ENCODE measurements at places on chromosomes 4 and X.
A peak's percentile ranks its signal among the peaks of the same experiment; 100 is the strongest.

DNA sequence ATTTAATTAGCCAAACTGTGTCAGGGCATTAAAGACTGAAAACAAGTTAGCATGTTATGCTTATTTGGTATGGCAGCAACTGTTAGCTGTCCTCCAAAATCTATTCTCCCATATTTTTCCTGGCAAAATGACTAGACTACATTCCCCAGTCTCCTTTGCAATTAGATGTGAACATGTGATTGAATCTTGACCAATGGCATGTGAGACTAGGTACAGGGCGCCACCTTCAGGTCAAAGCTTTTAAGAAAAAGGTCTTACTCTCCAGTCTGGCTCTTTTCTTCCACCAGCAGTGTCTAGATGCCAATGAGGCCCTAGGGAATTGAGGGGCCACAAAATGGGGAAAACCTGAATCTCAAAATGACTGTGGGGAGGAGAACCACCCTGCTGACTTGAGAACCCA lies 408.2 kb downstream of the SMARCA1 start:
- DNase-seq = no peak

- no peak for DNase-seq
These were observed 159.3 kb downstream of the FAM47B start for GRCh38 chrX:35101901-35102300.

- no peak for DNase-seq
These were observed 194.9 kb downstream of the MGST2 start for GRCh38 chr4:139860435-139861024.

DNA sequence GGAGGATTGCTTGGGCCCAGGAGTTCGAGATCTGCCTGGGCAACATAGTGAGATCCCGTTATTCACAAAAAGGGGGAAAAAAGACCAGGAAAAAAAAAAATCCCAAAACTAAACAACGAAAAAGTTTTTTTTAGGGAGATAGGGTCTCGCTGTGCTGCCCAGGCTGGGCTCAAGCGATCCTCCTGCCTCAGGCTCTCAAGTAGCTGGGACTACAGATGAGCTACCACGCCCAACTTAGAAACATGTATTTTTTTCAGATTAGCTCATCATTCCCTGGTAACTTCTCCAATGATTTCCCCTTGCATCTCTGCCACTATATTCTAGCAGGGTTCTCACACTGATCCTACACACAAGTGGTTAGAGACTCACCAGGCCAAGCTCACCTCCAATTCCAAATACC lies 24.4 kb upstream of the IRAK1 start:
- DNase-seq = no peak

DNA sequence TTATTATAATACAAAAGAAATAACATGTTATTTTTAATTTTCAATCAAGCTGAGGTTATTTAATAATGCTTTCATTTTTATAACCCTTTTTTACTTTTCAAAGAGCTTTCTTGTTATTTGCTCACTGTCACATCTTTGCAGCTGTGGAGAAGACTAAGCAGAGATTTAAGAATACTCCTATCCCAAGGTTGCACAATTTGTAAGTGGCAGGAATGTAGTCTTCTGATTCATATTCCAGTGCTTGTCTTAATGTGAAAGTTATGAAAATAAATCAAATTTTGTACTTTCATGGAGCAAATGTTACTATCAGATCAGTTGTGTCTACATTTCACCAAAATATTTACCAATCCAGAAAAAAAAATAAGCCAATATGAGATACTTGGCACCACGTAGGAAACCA lies 86.6 kb downstream of the DDIT4L start:
- DNase-seq = no peak

- no peak for DNase-seq
These were observed 206.8 kb downstream of the TENM3 start for GRCh38 chr4:182449930-182450439.

GRCh38 chrX:100874325-100874724 lies at the start of gene NOX1:
Gene NOX1 (minus strand): TSS chrX:100874359. CDS start chrX:100874139, 220 bp downstream.
- no peak for DNase-seq

DNA sequence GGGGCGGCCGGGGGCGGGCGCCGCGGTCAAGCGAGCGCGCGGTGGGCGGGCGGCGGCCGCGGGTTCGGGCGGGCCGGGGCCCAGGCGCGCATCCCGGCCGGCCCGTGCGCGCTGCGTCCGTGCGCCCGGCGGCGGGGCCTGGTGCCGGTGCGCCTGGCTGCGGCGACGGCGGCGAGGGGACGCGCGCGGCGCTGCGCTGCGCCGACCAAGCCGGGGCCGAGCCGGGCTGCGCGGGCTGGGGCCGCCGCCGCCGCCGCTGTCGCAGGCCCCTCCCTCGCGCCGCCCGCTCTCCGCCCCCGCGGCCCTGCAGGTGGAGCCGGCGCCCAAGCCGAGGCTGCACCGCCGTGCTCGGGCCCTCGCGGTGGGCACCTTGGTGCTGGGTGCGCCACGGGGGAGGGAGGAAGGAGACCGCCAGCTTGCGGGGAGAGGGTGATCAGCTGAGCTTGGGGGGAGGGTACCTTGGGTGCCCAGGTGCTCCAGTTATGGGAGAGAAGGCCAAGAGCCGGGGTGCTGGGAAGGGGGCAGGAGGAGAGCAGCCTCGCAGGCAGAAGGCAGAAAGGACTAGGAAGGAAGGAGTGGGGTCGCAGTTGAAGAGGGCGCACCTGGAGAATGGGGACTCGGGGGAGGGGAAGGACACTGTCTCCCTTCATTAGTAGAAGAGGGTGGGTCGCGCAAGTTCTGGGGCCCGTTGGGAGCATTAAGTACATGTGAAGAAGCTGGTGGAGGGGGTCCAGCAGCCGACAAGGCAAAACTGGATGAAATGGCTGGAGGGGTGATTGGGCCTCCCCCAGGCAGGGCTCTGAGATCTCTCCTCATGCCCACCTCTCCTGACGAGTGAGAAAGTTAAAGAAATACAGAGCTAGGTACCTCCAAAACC lies at the start of gene PPP2R2C:
TSS of gene PPP2R2C (minus strand) at position 228 of the 877 bp plus-strand sequence. CDS start 385 bp downstream, outside the sequence.
- no peak for DNase-seq

DNA sequence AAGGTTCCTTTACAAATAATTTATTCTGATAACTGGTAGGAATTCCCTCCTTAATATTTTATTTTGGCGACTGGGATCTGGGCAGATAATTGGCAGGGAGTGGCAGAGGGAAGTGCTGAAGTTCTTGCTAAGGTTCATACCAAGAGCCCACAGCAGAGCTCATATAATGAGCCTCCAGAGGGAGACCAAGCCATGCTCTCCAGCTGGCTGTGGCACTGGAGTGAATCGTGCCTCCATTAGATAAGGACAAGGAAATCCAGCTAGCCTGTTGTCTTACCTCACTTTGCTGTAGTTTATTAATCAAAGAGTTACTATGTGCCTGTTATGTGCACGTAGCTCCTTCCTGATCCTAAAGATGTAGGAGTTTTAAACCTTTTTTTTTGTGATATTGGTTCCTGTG lies 1.3 kb downstream of the ASB12 start:
- no peak for DNase-seq

DNA sequence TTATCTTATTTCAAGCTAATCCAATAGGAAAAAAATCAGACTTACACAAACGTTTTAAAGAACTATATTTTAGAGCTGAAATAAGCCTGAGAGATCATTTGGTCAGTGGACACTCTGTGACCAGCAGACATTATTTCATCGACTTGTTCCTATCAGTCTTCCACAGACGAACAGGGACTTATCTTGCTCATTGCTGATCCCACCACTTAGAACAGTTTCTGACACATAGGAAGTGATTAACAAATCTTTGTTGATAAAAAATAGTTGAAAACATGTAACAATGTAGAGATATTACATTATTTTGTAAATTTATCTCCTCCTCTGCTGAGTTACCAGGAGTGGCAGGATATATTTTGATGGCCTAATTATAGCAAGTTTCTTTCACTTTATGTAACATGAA lies 65.8 kb downstream of the TAPT1 start:
- DNase-seq = no peak

GRCh38 chr4:56250776-56251175 lies 136.5 kb downstream of the AASDH start:
- no peak for DNase-seq

DNA sequence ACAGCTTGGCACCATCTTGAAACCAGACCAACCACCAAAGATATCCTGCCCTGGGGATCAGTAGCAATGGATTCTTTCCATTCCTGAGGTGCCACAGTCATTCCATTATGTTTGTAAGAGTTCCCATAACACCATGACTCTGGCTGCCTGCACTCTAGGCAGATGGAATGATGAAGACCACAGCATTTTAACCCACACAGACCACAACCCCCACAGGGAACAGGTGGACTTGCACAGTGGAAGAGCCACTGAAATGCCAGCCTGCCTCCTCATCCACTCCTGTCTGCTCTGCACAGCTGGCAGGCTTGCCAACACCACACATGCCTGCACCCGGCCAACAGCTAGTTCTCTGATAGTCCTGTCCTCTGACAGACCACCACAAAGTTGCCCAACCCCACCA lies 2362.2 kb upstream of the AGA start:
- no peak for DNase-seq

DNA sequence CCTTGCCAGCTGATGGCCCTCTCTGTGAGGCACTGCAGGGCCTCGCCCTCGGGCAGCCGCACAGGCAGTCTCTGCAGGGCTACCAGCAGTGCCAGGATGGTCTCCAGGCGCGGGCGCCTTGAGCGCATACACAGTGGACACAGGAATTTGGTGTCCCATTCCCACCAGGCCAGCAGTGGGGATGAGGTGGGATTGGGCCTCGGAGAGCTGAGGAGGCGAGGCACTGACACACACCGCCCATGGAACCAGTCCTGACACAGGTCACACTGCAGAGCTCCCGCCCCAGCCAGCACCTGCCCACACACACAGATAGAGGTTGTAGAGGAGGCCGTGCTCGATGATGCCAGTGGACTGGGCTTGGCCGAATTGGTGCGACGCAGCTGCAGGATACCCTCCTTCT lies 30.7 kb downstream of the KDM5C start:
- no peak for DNase-seq

DNA sequence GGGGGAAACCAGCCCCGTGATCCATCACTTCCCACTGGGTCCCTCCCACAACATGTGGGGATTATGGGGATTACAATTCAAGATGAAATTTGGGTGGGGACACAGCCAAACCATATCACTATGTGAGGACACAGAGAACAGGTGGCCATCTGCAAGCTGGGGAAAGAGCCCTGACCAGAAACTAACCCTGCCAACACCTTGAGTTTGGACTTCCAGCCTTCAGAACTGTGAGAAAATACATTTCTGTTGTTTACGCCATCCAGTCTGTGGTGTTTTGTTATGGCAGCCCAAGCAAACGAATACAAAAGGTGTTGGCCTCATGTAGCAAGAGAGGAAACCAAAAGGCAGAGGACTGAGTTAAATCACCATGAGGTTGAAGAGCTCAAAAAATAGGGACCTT lies 169.9 kb upstream of the TENM3 start:
- DNase-seq = no peak

GRCh38 chr4:149884529-149885181 lies 69.0 kb upstream of the IQCM start:
- DNase-seq = peak; percentile 15

GRCh38 chrX:149681182-149681581 lies 30.7 kb upstream of the MAGEA11 start:
- DNase-seq = no peak

GRCh38 chr4:125773931-125774330 lies 459.2 kb downstream of the FAT4 start:
- no peak for DNase-seq

DNA sequence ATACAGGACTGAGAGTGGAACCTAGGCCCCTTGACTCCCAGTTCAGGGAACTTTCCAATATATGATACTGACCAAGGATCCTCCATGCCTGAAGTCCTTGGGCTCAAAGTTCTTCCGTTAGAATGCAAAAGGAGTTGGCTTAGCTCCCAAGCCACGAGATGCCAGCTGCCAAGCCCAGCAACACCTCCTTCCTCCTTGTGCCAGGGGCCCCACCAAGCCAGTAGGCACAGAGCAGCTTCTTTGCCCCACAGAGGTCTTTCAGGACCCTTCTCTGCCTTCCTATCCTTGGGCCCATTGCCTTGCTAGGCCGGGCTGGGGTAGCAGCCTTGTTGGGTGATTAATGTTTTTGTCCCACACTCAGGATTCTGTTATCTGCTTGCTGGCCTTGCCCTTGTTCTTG lies 105.6 kb downstream of the EFNB1 start:
- DNase-seq = no peak

- no peak for DNase-seq
These were observed 155.6 kb downstream of the PCDH7 start for GRCh38 chr4:30875658-30876269.

- no peak for DNase-seq
These were observed 68.9 kb upstream of the FAM47B start for GRCh38 chrX:34873500-34874225.

- DNase-seq = no peak
These were observed 16.8 kb downstream of the STIM2 start for GRCh38 chr4:26877406-26877805.

GRCh38 chrX:80173261-80173660 lies 158.7 kb downstream of the TBX22 start:
- DNase-seq = no peak

- no peak for DNase-seq
These were observed 1930.8 kb downstream of the C4orf33 start for GRCh38 chr4:131026771-131027170.

DNA sequence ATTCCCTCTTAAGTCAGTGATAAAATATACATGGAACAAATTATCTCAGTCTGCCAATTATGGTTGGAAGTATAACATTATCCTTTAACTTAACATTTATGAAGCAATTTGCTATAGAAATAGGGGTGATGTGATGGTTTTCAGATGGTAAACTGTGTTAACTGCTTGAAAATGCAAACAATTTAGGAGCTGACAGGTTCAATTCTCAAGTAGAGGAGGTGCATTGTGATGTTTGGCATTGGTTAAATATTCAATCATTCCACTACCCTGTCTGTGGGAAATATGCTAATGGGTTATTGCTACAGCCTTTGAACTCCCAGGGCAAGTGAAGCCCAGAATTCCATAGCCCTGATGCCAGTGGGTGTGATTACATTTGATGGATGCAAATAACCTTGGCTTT lies 243.4 kb upstream of the GK2 start:
- peak; percentile 32 for DNase-seq

DNA sequence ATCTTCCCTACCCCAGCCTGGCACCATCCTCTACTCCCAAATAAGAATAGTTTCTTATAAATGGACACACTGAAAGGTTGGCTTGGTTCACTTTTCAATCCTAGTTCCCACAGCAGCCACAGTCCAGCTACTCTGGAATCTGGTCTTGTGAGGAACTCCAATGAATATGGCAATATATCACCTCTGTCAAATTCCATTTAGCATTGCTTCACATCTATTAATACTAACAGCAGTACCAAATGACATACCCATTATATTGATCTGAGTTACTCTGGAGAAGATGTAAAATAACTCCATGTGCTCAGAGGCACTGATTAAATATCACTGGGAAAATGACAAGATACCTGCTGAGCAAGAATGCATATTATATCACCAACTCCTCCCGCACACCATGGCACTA lies 8.6 kb downstream of the OPHN1 start:
- DNase-seq = no peak

DNA sequence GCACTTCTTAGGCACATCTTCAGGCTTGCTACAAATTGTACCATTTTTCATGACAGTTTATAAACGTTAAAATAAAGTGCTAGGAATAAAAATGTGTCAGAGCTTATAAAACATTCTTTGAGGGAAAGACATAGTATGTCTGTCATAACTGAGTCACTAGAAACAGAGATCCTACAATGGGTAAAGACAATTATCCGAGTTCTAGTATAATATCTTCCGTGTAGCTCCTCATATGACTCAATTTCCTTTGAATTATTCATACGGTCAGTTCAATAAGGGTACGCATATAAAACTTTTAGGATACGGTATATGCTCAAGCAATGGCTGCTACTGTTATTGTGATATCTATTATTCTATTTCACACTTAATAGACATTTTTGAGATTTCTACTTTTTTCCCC lies 349.1 kb downstream of the PCDH10 start:
- DNase-seq = no peak
